ENCODE measurements at places on chromosomes 1 and 21. TPM values are rescaled to one million over a fixed set of nuclear protein-coding genes. Genes with fewer than 3 reads are reported as not detected.

CLCNKB gene
- polyA plus RNA-seq: not detected

GRCh38 chr1:179234863-179235262 lies 5.4 kb upstream of the ABL2 start:
- DNase-seq: no peak

FCRL1 gene
- 0.47 TPM for polyA plus RNA-seq

DNA sequence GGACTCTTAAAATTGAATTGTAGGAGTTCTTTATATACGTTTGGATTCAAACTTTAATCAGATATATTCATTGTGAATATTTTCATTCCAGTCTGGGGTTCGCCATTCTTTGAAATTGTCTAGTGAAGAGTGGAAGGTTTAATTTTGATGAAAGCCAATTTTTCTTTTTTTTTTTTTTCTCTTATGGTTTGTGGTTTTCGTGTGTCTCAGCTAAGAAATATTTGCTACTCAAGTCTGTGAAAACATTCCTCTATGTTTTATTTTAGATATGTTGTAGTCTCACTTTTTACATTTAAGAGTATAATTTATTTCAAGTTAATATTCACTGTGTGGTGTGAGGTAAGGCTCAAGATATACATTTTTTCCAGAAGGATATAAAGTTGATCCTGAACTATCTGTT lies 220.5 kb downstream of the KCNT2 start:
- no peak for DNase-seq

DNA sequence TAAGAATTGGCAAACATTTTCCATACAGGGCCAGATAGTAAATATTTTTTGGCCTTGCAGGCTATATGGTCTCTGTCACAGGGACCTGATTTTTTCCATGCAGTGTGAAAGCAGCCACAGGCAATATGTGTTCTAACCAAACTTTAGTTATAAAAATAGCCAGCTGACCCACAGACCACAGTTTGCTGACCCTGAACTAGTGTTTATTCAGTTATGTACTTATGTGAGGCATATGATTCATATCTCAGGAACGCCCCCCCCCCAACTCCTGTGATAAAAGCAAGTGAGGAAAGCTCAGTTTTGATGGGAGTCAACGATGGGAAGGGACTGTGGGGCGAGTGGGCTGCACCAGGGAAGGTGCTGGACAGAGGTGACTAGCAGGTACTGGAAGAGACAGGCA lies 80.1 kb downstream of the HMGB4 start:
- DNase-seq: no peak

FBLIM1 gene
- polyA plus RNA-seq: 31.6 TPM

OPTC gene
- polyA plus RNA-seq: not detected

DNA sequence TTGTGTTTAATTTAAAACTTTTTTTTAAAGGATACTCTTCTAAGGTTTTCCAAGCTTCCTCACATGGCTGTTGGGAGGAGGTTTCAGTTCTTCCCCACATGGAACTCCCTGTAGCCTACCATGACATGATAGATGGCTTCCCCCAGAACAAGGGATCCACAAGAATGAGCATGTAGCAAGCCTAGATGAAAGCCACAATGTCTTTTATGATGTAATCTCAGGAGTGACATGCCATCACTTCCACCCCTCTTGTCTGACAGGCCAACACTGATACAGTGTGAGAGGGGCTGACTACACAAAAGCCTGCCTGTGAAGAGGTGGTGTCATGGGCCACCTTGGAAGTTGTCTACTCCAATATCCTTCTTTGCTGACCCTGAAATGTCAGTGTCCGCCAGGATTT lies 32.0 kb downstream of the CD34 start:
- no peak for DNase-seq

SHE gene
- polyA plus RNA-seq: 10.7 TPM

DNA sequence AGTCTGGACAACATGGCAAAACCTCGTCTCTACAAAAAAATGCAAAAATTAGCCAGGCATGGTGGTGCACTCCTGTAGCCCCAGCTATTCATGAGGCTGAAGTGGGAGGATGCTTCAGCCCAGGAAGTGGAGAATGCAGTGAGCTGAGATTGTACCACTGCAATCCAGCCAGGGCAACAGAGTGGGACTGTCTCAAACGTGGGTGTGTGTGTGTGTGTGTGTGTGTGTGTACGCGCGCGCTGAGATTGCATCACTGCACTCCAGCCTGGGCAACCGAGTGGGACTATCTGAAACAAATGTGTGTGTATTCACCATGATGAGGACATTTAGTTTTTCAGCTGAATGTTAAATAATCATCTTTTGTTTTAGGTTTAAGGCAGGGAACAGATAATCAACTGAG lies 21.1 kb downstream of the USP1 start:
- no peak for DNase-seq

CTSK gene
- polyA plus RNA-seq: 166 TPM

GRCh38 chr1:98897479-98897878 lies 107.2 kb downstream of the PLPPR5 start:
- DNase-seq: no peak

GRCh38 chr1:201353186-201353940 lies 24.1 kb downstream of the TNNT2 start:
- no peak for DNase-seq

DNA sequence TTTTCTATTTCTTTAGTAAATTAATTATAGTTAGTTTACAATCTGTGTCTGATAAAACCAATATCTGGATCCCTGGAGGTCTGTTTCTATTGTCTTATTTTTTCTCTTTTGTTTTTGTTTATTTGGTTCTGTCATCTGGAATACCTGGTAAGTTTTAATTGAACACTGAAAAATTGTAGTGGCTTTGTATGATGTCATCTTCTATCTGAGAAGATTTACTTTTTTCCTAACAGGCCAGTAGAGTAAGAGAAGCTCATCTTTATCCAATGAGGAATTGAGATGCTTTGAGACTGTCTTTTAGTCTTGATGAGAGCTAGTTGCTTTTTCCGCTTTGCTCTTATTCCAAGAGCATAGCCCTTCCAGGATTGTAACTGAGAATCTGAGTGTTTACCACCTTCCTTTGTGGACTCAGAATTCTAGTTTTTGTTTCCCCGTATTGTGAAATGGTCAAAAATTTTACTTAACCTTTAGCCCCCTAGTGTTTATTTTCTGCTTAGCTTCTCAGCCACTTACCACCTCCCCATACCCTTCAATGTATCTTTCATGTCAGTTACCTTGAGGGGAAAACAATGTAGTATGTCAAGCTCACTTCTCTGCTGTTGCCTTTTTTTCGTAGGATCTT lies 25.0 kb downstream of the PTGFRN start:
- no peak for DNase-seq

- DNase-seq: no peak
Measured at GRCh38 chr1:67433837-67434236, 3.6 kb upstream of the SERBP1 start.

FAM72C gene
- 5.1 TPM for polyA plus RNA-seq

GRCh38 chr1:197388801-197389200 lies 120.7 kb downstream of the CRB1 start:
- DNase-seq: no peak

DNA sequence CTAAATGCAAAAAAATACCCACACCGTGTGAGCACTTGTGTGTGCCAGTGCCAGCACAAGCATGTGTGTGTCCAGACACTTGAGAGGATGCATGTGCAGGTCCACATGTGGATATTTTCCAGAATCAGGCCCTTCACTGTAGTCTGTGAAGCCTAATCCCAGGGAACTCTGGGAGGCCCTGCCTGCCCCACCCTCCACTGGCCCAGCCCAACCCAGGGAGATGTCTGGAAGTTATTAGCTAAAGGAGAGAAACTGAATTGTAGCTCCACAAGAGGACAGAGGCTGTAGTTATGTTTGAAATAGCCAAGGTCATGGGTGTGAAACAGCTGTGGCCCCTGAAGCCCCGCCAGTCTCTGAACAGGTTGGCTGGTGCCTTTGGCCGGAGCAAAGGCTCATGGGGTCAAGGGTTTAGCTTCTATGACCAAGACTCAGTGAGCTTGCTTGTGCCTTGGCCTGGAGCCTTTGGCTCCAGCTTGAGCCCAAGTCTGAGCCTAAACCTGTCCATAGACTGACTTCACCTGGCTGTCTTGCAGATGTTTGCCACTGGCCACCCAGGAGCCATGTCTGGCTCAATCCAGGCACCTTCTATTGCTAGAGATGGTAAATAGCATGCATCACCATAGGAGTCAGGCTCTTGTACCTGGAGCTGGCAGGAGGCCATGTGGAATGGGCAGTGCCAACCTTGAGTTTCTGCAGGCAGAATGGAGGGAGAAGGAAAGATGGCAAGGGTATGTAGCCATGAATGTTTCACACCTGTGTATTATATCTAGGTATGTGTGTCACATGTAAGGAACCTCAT lies 69.9 kb downstream of the TMEM53 start:
- no peak for DNase-seq

OLFML3 gene
- 185 TPM for polyA plus RNA-seq

GRCh38 chr1:48591181-48591580 lies 119.2 kb upstream of the SPATA6 start:
- DNase-seq: no peak

LRRN2 gene
- 4.6 TPM for polyA plus RNA-seq

DNA sequence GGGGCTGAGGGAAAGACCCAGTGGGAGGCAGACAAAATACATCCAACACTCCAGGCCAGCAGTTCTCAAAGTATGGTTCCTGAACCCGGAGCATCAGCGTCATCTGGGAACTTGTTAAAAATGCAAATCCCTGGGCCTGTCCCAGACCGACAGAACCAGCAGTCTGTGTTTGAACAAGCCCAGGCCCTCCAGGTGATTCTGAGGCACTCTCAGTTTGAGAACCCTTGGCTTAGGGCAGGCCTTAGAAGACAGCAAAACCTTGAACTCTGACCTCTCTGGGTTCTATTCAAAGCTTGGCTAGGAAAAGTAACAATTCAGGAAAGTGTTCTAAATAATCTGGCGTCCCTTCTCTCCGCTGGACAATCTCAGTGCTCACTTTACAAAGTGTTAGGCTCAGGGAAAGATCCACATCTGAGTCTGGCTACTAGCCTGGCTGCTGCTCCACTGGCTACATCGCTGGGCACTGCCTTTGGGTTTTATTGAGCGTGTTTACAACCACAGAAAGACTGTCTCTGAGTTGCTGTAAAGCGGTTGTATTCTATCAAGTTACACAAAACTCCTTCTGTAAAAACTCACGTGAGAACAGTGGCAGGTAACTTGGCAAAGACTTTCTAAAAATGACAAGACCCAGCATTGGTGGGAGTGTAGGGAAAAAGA lies 166.1 kb downstream of the HIVEP3 start:
- no peak for DNase-seq

LMOD1 gene
- 21.5 TPM for polyA plus RNA-seq

DNA sequence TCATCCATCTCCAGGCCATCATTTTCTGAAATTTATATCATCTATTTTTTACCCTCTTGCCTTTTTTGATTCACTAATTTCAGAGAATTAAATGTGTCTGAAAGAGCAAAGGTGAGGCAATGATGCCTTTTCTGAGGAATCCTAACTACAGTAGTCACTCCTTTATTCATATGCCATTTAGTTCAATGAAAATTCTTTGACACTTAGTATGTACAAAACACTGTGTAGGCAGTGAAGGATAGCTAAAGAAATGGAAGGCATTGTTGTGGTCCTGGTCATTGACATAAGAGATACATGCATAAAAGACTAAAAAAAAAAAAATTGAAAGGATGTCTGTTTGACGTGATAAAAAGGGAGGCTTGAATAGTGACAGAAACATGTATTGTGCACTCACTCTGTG lies 171.9 kb upstream of the BEND5 start:
- DNase-seq: no peak

GRCh38 chr1:28115267-28115666 lies 26.9 kb upstream of the EYA3 start:
- DNase-seq: no peak

DNA sequence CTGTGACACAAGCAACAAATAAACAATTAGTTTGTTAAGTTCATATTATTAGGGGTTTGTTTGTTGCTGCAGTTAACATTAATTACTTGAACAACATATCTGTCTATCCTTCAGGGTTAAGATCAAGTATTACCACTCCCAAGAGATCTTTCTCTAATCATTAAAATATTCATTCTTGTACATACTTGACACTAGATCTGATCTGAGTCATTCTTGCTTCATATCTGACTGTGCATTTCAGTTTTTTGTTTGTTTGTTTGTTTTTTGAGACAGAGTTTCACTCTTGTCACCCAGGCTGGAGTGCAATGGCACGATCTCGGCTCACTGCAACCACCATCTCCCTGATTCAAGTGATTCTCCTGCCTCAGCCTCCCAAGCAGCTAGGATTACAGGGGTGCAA lies 613.3 kb upstream of the PLXNA2 start:
- DNase-seq: no peak

GRCh38 chr1:152111515-152111968 lies 3.7 kb downstream of the TCHH start:
- DNase-seq: no peak

KCNJ9 gene
- polyA plus RNA-seq: not detected

CLDN8 gene
- not detected for polyA plus RNA-seq

Measured in muscle of arm (tissue), 14 donors.